ENCODE measurements at places on chromosomes 1 and 21.

DNA sequence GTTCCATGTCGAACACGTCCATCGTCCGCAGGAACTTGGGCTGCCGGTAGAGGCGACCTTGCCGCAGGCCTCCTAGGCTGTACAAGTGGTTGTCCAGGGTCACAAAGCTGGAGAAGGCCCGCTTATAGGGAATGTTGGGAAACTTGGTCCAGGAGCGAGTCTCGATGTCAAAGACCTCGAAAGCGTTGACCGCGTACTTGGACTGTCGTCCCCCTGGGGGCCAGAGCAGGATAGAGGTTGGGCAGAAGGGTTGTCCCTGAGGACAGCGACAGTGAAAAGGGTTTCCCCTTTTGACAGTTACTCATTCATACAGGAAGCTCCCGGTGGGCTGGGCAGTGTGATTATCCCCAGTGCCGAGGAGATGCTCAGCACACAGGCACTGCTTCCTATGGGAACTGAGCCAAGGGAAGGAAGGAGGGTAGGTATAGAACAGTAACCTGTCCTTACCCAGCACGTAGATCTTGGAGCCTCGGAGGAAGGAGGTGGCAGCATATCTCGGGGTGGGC, 17.5 kb downstream of the KLHDC8A start:
- DNase-seq, result no peak

- no peak for DNase-seq
Measured at GRCh38 chr1:210633636-210634035, 304.9 kb downstream of the HHAT start.

DNA sequence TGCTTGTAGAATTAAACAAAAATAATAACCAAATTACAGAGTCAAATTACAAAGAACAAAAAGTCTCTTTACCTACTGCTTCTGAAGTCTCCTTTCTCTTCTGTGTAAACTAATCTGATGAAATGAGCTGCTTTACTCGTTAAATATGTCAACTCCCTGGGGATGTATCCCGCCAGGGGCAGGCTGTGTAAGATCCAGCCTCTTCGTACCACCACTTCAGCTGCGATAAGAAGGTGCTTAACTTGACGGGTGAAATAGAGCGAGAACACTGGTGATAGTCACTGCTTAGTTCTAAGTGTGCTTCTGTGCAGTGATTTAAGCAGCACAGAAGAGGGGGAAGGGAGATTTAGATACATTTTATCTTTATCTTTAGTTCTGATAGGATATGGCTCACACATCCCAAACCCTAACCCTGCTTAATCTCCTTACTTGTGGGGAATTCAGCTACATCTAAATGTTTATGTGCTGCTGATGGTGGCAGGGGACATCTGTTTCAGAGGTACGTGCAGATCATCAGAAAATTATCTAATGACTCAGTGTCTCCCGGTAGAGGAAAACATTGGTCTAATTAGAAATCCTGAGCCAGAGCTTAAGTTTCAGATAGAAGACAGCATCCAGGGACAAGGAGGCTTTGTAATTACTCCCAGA, 46.0 kb downstream of the RHOU start:
- no peak for DNase-seq

- no peak for DNase-seq
Measured at GRCh38 chr21:46217511-46218196, 10.9 kb downstream of the LSS start.

DNA sequence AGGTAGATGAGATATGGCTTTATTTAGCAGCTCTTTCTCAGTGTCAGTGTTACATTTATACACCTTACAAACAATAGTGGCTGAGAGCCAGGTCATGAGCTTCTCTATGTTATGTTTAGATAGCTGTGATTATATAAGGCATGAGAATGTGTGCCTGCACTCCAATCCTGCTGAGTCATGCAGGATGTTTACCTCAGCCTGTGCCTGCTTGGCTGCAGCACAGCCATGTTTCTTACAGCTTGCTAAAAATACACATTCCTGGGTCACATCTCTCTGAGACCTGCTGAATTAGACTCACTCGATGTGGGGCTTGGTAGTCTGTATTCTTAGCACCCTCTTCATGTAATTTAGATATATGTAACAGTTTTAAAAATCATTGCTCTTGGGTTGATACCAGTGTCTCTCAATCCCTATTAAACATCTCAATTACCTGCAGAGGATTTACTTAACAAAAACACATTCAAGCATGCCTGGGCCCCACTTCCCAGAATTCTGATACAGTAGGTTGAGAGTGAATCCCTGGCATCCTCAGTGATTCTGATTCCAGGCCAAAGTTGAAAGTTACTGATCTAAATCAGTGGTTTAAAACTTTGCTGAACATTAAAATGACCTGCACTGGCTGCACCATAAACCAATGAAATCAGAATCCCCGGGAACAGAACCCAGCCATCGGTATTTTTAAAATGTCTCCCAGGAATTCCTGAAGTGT, 107.5 kb downstream of the GDAP2 start:
- peak; percentile 47 for DNase-seq

- DNase-seq, result no peak
Measured at GRCh38 chr21:26949830-26950229, 17.1 kb downstream of the ADAMTS5 start.

DNA sequence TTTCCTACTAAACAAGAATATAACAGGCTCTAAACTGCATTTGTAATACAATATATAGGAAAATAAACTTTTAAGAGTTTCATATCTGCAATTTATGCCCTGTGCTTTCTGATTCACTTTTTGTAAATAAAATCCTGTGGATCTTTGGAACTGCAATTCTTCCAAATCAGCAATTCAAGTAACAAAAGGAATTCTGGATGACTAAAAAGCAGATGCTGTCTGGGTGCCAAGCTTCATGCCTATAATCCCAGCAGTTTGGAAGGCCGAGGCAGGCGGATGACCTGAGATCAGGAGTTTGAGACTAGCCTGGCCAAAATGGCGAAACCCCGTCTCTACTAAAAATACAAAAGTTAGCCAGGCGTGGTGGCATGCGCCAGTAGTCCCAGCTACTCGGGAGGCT, 6.3 kb downstream of the NME7 start:
- DNase-seq, result no peak

DNA sequence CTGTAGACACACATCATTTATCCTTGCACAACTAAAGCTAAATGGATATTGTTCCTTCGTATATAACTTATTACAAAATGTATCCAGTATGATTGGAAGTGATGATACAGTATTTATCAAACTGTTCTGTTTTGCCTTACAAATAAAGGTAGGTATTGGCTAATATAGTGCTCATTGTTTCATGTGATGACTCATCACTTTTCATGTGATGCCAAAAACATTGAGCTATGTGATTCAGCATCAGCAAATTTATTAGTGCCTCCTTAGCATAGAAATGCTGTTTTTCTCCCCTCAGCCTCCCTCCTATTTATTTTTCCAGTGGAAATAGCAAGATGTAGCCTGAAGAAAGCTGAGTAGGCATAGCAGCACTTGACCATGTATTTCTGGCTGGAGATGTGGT, 228.6 kb upstream of the LYPLAL1 start:
- no peak for DNase-seq

GRCh38 chr21:41411449-41412089, 14.5 kb upstream of the MX1 start:
- DNase-seq, result peak; percentile 47

- no peak for DNase-seq
Measured at GRCh38 chr1:214124915-214125314, 137.1 kb downstream of the PROX1 start.

DNA sequence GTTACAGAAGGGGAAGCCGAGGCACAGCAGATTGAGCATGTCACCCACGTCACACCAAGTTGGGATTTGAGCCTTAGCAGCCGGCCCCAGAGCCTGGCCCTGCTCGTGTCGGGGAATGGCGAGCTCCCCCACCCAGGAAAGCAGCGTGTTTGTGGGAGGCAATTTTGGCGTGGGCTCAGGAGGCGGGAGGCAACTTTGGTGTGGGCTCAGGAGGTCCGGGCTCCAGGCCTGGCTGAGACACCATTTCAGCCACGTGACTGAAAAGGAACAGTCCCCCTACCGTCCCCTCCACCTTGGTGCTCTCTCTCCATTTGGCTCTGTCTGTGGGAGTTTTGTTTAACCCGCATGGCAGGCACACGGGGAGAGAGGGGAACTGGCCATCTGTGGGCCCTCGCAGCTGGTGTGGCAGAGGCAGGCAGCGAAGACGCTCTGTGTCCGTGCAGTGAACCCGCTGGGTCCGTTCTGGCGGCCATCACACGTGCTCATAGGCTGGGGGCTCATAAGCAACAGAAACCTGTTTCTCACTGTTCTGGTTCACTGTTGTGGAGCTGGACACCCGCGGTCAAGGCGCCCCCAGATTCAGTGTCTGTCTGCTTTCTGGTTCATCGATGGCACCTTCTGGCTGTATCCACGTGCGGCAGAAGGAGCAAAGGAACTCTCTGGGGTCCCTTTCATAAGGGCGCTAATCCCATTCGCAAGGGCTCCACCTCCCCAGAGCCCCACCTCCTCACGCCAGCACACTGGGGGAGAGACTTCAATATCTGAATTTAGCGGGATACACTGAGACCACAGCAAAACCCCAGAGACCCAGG, 110.2 kb downstream of the CRYAA start:
- DNase-seq, result no peak

- no peak for DNase-seq
Measured at GRCh38 chr21:36816561-36817130, 117.7 kb downstream of the SIM2 start.

GRCh38 chr1:93694819-93695218, 13.2 kb upstream of the BCAR3 start:
- DNase-seq, result no peak

- DNase-seq, result no peak
Measured at GRCh38 chr1:220077887-220078286, 11.7 kb downstream of the BPNT1 start.

DNA sequence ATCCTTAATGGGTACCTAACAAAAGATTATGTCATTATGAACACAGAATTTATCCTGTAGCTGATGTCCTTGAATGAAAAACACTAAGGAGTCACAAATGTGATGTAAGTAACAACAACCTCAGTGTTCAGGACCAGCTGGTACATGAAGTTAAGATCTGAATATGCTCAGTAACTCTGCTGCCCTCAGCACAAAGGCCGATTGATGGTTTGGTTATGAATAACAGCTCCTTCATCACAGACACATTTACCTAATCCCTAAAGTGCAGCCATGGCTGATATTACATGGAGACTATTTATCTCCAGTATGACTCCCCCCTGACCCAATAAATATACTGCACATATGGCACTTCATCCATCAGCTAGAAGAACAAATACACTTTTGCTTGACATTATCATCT, 75.2 kb downstream of the PLPPR5 start:
- DNase-seq, result no peak

GRCh38 chr1:11143907-11144306, 44.2 kb upstream of the EXOSC10 start:
- no peak for DNase-seq

DNA sequence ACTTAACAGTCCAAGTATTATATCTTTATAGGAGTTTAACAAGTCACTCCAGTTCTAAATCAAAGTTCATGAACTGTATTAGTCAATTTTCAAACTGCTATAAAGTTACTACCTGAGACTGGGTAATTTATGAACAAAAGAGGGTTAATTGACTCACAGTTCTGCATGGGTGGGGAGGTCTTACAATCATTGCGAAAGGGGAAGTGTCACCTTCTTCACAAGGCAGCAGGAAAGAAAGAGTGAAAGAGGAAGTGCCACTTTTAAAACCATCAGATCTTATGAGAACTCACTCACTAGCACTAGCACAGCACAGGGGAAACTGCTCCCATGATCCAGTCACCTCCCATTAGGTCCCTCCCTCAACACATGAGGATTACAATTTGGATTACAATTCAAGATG, 70.0 kb downstream of the CLCA4 start:
- DNase-seq, result peak; percentile 26

GRCh38 chr1:53979712-53980450, 33.7 kb downstream of the LRRC42 start:
- DNase-seq, result no peak

- DNase-seq, result no peak
Measured at GRCh38 chr1:230232371-230232771, 165.3 kb downstream of the GALNT2 start.

- peak; percentile 61 for DNase-seq
Measured at GRCh38 chr1:67723620-67724019, 38.6 kb downstream of the GADD45A start.

DNA sequence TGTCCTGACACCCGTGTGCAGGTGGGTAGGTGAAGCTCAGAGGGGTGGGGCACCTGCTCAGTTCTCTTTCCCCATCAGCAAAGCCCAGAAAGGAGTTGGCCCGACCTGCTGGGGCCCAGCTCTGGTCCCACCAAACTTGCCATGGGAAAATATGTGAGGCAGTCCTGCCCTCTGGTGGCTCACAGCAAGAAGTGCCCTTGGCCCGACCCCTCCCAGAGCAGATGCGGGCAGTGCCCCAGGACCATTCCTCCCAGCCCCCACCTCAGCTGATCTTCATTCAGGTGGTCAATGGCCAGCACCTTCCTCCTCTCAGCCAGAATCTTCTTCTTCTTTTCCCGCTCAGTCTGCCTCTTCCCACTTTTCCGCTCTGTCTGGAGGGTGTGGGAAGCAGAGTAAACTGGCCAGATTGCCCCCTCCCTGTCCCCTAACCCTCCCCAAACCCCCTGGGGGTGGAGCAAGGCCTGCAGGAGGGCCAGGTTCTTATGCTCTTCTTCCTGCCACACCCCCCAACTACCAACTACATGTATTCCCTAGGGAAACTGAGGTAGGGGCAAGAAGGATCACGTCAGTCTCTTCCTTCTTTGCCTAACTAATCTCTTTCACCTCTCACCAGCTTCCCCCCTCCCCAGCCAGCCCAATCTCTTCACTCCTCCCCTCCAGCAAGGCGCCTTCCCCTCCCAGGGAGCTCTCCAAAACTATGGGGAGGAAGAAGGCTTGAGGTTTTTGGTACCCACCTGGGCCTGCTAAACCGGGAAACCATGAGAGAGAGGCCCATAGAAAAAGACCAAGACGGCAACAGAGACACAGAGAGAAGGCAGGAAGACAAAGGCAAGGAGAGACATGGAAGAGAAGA, 15.6 kb downstream of the TNNT2 start:
- peak; percentile 38 for DNase-seq

DNA sequence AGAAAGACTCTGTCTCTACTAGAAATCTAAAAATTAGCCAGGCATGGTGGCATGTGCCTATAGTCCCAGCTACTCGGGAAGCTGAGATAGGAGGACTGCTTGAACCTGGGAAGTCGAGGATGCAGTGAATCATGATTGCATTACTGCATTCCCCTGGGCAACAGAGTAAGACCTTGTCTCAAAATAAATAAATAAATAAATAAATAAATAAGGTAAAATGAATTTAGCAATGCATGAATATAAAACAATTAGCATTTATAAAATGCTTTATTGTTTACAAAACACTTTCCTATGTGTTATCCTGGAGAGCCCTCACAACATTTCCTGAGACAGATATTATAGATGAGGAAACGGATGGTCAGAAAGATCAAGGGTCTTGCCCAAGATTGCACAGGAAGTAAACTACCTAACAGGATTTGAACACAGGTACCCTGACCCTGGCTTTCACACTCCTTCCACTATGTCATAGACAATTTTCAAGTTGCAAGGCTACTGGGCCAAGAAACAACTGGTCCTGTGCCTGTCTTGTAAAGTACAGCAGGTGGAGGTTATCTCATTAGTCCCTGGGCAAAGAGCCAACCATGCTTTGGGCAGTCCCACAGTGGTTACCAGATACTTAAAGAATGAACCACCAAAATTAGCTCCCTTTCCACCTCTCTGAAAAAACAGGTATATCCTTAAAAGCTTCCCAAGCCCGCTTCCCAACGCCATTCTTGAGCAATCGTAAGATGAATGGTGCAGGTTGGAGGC, 15.4 kb upstream of the VSIG8 start:
- peak; percentile 58 for DNase-seq
